ENCODE measurements at places on chromosomes 3 and 15.

GRCh38 chr3:45188719-45189659 lies 37.1 kb downstream of the TMEM158 start:
- no peak for DNase-seq

GRCh38 chr3:172070269-172070668 lies 30.9 kb downstream of the FNDC3B start:
- DNase-seq, result no peak

DNA sequence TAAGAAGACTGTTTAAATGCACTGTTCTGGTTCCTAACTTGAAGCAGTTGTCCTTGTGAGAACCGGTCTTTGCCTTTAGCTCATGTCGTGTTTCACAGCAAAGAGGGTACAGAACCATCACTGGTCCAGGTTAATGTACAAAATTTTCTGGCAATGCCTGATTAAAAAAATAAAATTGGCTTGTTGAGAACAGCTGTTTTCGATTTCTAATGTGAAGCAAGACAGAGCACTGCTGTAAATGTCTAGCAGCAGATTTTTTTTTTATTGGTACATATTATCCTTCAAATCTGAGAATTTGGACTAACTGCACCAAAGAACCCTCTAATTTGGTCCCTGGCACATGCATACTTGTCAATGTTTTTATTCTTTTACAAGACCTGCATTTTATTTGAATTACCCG lies 103.3 kb downstream of the STT3B start:
- DNase-seq, result no peak

DNA sequence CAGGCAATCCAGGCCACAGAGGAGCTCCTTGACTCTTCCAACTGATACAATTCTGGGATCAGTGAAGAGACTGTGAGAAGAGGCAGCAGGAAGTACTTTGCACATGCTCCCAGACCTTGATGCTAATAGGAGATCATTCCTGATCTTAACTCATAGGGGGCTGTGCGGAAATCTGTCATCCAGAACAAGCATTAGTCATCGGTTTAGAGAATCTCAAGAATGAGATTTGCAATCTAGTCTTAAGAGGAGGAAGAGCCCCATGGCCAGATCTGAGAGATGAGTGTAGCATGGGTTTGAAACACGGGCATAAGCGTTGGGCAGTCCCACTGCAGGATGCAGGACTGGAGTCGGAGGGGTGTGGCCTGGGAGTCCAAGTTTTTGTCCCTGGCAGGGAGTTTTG lies 1081.1 kb downstream of the NAALADL2 start:
- peak; percentile 57 for DNase-seq

- no peak for DNase-seq
Observed at GRCh38 chr3:141216975-141217374, 14.7 kb upstream of the PXYLP1 start.

GRCh38 chr15:100648951-100649350 lies 46.6 kb downstream of the ASB7 start:
- DNase-seq, result no peak

- DNase-seq, result peak; percentile 81
Observed at GRCh38 chr3:103056542-103056941, 621.7 kb downstream of the ZPLD1 start.

DNA sequence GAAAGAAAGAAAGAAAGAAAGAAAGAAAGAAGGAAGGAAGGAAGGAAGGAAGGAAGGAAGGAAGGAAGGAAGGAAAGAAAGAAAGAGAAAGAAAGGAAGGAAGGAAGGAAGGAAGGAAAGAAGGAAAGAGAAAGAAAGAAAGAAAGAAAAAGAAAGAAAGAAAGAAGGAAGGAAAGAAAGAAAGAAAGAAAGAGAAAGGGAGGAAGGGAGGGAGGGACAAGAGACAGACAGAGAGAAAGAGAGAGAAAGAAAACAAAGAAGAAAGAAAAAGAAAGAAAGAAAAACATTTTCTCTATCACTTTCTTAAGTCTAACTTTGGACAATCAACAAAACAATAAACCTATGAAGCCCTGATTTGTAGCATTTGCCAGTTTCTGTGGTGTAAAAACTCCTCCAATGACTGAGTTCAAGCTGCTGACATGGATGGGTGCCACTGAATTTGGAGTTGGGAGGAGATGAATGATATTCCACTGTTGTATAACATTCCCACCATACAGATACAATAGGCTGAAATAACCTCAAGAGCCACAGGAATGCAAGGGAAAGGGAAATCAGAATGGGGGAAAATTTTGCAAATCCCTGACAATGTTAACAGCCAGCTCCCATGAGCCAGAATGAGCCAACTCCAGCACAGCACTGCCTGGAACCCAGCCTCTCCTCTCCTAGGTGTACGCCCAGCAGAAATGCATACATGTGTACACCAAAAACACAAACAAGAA lies 15.0 kb upstream of the RTP3 start:
- DNase-seq, result peak; percentile 91

- no peak for DNase-seq
Observed at GRCh38 chr3:69322158-69322509, 63.8 kb downstream of the FRMD4B start.

DNA sequence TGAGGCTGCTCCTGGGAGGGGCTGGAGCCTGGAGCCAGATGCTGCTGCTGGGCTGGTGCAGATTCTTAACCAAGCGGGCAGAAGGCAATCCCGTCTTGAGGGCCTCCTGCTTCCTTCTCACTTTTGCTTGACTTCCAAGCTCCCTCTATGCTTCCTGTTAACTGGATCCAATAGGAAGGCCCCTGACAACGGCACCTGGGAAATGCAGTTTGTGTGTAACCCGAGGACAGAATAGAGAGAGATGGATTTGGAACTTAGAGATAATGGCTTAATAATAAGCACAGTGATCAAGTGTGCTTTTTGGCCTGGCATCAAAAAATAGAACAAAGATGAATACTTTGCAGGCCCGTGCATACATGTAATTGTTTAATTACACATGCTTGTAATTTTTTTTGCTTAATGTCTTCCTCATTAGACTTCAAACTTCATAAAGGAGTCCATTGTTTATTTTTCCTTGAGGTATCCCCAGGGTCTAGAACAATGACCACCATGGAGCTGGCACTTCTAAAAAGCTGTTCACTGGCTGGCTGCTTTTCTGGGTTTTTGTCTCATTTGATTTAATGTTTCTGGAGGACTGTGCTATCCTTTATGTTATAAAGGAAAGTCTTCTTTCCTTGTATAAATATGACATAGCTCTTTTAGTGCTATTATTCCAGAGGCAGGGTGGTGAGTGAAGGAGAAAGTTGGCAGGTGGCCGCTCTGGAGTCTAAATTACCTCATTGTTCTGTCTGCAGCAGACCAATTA lies 63.3 kb upstream of the MITF start:
- DNase-seq, result no peak

DNA sequence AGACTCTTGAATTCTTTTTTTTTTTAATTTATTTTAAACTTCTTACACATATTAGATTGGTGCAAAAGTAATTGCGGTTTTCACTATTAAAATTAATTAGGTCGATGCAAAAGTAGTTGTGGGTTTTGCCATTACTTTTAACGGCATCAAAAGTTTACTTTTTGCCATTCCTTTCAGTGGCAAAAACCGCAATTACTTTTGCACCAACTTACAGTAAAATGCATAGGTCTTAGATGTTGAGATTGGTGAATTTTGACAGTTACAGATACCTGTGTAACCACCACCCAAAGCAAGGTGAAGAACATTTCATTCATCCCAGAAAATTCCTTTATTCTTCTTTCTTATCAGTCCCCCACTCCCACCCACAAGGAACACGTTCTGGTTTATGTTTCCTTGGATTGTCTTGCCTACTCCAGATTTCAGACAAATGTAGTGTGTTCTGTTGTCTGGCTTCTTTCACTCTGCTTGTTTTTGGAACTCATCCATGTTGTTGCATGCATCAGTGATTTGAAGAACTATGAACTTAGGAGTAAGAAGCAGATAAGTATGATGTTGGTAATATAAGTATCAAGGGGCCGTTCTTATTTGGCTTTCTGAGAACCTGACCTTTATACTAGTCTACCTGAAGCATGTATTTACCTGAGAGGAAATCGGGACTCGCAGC lies 198.4 kb upstream of the UBE2E1 start:
- no peak for DNase-seq
